Naive thymus-derived CD8-positive, alpha-beta T cell (primary cell): ENCODE measurements at places on chromosomes 16 and 17. TPM values are rescaled to one million over a fixed set of nuclear protein-coding genes. Genes with fewer than 3 reads are reported as not detected.

IQCK gene
- polyA plus RNA-seq = 3.1 TPM

DNA sequence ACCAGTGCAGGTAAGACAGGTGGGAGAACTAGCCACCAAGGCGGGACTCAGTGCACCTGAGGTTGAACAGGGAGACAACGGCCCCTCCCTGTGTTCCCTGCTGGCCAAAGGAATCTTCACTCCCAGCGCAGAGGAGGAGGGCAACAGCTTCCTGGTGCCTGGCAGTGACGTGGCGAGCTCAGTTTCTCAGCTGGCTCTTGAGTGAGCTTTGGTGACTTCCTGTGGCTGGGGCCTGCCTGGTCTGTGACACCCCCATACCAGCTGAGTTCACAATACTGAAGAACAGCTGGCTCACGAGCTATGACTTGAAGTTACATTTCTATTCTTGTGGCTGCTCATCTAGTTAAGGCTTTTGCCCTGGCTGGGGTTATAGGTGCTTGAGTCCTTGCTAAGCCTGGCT is 26.1 kb downstream of the WNT9B start:
- H3K4me1 ChIP-seq = peaks cover 12% of the 10 kb centered on the region
- no peaks in the 10 kb centered on the region for H3K27me3 ChIP-seq
- no peak for DNase-seq
- H3K4me3 ChIP-seq = no peak overlapping the region

GRCh38 chr16:3027983-3028715 is 4.3 kb downstream of the THOC6 start:
- DNase-seq = peak; percentile 91
- H3K27ac ChIP-seq = no peak overlapping the region
- no peaks in the 10 kb centered on the region for H3K36me3 ChIP-seq
- H3K4me3 ChIP-seq = no peak overlapping the region

DNA sequence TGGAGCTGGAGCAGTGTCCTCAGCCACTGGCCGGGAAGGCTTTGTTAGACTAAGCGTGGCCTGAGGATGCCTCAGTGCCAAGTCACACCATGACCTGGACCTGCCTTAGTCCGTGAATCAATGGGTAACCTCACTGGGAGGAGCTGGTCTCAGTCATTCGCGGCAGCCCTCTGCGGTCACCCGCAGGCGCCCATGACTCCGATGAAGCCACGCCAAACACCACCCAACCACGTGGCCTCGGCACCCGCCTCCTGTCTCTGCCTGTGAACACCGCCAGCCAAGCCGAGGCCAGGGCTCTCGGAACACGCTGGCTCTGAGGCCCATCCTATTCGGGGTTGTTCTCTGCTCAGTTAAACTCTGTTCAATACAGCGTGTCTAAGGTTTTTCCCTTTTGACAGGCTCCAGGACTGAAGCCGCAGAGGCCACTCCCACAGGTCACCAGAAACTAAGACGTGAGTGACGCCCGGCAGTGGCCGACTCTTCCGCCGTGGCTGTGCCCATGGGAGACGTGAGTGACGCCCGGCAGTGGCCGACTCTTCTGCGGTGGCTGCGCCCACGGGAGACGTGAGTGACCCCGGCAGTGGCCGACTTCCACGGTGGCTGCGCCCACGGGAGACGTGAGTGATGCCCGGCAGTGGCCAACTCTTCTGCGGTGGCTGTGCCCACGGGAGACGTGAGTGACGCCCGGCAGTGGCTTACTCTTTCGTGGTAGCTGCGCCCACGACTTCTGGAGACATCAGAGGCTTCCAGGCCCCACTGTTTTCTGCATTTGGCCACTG is 16.8 kb upstream of the PABPN1L start:
- no peak overlapping the region for H3K4me3 ChIP-seq
- no peak overlapping the region for H3K27ac ChIP-seq
- H3K4me1 ChIP-seq = peaks cover 7% of the 10 kb centered on the region
- H3K27me3 ChIP-seq = no peaks in the 10 kb centered on the region

WNT9B gene
- not detected for polyA plus RNA-seq

GRCh38 chr17:66965801-66966262 is 1.3 kb downstream of the CACNG4 start:
- no peak overlapping the region for H3K27ac ChIP-seq
- peaks cover 78% of the 10 kb centered on the region for H3K27me3 ChIP-seq
- H3K4me1 ChIP-seq = peaks cover 4% of the 10 kb centered on the region
- no peak for DNase-seq

DNA sequence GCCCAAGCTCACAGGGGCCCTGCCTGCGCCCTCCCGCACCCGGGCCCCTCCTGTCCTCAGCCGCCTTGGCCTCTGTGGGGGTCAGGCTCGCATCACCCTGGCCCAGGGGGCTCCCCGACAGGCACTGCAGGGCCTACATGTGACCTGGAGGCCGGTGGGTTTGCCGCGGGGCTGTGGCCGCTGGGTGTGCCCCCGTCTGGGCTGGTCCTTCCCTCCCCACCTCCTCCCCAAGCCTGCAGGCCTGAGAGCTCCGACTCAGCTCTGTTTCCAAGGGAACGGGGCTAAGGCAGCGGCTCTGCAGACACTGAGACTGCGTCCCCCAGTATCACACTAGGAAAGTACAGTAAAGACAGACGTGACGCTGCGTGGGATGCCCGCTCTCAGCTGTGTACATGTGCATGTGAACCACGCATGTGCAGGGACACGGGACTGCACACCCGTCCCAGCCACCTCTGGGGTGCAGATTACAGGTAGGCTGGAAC is 16.5 kb upstream of the WDR45B start:
- no peaks in the 10 kb centered on the region for H3K27me3 ChIP-seq
- peaks cover 2% of the 10 kb centered on the region for H3K36me3 ChIP-seq
- no peak for DNase-seq
- no peak overlapping the region for H3K27ac ChIP-seq
- no peak overlapping the region for H3K4me3 ChIP-seq
- peaks cover 5% of the 10 kb centered on the region for H3K4me1 ChIP-seq
